AML-193 (cell line): ENCODE measurements at places on chromosomes 4 and X.

GRCh38 chrX:149916745-149917392 lies 12.5 kb upstream of the HSFX4 start:
- DNase-seq = no peak

DNA sequence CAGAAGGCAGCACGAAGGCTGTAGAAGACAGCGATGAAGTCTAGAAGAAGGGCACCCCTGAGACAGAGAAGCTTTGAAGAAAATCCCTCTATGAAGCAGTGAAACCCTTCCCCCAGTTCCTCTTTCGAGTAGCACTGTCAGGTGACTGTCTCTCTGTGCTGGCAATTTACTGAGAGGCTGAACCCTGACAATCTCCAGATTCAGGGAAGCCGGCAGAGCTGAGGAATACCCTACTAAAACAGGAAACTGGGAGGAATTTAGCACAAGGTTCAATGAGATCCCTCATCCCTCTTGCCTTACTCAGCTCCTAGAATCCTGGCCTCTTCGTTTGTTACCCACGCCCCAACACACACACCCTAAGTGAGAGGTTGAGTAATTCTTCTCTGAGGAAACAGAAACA lies 239.7 kb upstream of the NOCT start:
- peak; percentile 66 for DNase-seq

DNA sequence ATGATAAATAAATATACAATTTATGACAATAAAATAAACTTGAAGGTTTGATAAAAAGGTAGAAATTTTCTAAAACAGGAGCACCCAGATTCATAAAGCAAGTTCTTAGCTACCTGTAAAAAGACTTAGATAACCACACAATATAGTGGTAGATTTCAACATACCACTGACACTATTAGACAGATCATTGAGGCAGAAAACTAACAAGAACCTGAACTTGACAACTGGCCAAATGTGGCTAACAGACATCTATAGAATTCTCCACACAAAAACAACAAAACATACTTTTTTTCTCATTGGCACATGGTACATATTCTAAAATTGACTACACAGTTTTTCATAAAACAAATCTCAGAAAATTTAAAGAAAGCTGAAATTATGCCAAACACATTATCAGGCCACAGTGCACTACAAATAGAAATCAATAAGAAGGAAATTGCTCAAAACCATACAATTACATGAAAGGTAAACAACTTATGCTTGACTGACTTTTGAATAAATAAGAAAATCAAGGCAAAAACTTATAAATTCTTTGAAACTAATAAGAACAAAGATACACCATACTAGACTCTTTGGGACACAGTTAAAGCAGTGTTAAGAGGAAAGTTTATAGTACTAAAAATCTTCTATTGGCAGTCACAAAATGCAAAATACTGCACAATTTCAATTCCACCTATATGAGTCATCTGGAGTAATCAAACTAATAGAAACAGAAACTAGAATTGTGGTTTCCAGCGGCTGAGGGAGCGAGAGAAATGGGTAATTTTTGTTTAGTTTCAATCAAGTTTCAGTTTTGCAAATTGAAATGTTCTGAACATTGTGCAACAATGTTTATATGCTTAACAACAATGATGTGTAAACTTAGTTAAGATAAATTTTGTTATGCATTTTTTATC lies 925.6 kb downstream of the SH3BGRL start:
- no peak for DNase-seq

GRCh38 chr4:189285377-189285776 lies 655.3 kb upstream of the FRG1 start:
- DNase-seq = no peak

- peak; percentile 6 for DNase-seq
Measured at GRCh38 chrX:39261446-39262147, 460.3 kb downstream of the MID1IP1 start.

DNA sequence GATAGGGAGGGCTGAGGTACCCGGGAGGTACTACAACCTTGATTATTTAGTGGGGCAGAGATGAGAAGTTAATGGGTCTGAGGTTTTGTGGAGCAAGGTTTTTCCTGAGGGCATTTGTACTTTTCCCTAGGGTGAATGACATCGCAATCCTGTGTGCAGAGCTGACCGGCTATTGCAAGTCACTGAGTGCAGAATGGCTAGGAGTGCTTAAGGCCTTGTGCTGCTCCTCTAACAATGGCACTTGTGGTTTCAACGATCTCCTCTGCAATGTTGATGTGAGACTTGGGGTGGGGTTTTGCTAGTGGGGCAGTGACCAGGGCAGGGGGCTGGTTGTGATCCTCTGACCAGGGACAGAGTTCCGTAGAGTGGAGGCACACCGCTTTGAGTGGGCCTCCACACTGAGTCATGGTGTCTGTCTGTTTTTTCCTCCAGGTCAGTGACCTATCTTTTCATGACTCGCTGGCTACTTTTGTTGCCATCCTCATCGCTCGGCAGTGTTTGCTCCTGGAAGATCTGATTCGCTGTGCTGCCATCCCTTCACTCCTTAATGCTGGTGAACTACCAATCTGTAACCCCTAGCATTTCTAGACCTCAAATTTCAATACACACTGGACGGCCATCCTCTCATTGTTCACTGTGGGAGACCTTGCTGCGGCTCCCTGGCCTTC lies 9.9 kb downstream of the MED12 start:
- no peak for DNase-seq

DNA sequence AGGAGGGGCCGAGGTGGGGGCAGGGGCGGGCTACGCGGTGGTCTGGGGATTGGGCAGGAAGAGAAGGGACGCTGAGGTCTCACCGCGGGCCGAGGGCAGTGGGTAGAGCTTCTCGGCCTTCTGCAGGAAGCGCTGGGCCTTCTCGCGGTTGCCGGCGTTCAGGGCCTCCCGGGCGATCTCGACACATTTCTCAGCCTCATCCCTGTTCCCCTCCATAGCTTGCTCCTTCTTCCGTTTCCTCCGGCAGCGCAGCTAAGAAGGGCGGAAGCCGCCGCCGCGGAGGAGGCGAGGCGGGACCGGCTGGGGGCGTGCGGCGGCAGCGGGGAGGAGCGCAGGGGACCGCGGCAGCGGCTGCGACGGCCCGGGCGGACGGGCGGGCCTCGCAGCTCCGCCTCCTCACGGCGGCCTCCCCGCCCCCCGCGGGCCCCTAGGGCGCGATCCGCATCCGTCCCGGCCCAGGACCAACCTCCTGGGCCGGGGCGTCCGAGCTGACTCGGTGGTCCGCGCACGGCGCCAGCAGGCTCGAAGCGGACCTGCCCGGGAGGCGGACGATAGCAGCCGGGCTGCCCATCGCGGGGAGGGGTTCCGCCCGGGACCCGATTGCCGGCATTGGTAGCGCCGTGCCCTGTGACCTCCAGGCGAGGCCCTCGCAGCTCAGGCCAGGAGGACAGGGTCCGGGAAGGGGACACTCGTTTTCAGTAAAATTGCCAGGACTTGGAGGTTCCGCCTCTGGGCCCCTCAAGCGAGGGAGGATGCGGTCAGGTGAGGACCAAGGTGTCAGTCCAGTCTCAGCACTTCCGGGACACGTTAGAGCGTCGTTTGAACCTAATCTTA lies at the start of gene DNAJB14:
DNAJB14 (minus strand) TSS at position 263 of the 834 bp plus-strand sequence; CDS start at position 216, 47 bp downstream.
- peak; percentile 60 for DNase-seq

DNA sequence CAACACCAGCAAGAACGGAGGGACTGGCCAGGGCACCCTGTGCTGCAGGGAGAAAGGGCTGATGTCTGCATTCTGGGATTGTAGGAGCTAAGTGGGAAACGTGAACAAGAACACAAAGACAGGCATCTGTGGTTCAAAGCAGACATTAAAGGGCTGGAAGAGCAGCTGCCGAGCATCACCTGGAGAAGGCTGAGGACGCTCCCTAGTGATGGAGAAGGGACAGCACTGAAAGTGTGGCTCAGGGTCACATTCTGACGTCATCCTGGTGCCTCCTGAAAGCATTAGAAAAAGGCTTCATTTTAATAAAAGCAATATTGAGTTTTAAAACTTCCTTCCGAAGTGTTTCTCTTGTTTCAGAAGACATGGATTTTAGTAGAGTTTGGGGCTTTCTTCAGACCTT lies 62.3 kb downstream of the CLDN22 start:
- DNase-seq = no peak

DNA sequence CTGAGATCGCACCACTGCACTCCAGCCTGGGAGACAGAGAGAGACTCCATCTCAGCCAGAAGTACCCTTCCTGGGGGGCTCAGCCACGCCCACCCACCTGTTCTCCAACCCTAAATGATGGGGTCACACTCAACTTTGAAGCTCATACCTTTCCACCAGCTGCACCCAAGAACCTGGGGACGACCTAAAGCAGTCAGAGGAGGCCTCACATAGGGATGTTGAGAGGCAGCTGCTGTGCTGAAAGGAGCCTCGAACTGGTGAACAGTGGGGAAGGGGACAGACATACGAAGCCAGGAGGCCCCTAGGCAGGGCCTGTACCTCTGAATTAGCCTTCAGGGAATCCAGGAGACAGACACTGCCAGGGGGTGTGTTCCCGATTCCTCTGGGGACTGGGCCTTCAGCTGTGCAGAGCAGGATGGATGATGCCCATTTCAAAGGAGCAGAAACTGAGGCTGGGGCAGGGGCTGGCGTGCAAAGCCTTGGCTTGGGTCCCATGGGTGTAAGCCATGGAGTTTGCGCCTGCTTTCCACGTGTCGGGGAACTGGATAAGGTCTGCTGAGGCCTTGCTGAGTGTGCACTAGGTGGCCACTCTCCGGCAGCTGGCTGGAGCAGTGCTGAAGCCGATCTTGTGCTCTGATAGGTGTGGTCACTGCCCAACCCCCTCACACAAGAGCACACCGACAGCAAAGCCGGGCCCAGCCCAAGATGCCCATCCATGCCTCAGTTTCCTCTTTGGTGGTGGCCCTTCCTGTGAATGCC lies 130.8 kb downstream of the CPZ start:
- DNase-seq = no peak

DNA sequence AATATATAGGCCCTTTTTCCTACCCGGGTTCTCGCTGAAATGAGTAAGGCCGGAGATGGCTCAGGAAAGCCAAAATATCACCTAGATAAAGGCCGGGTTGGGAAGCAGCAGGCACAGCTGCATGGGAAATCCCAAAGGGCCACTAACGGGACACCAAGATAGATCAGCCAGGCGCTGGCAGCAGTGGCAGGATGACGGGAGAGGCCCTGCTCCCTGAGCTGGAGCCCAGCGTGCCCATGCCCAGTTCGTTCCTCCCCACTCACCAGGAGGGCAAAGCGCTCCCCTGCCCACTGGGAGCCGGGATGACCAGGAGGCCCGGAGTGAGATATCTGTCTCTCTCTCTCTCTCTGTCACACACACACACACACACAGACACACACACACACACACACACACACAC lies 109.8 kb downstream of the DCTD start:
- DNase-seq = no peak

GRCh38 chrX:53713987-53714579 lies 27.6 kb upstream of the HUWE1 start:
- no peak for DNase-seq

DNA sequence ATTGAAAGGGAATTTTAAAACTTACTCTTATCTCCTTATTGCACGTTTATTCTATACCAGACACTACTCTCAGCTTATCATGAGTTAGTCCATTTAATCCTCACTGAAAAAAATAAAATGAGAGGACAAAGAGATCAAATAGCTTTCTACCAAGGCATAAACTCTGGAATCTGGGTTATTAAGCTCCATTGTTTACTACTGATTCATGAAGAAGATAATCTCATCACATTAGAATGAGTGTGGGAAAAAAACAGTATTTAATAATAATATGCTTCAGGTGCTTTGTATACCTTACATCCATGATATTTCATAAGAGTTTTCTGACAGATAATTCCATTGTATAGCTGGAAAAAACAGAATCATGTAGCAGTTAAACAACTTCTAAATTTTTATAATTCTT lies 1092.6 kb downstream of the TECRL start:
- no peak for DNase-seq

- no peak for DNase-seq
Measured at GRCh38 chr4:41927796-41928499, 7.3 kb upstream of the TMEM33 start.

GRCh38 chr4:149409555-149409962 lies 406.1 kb downstream of the IQCM start:
- no peak for DNase-seq

DNA sequence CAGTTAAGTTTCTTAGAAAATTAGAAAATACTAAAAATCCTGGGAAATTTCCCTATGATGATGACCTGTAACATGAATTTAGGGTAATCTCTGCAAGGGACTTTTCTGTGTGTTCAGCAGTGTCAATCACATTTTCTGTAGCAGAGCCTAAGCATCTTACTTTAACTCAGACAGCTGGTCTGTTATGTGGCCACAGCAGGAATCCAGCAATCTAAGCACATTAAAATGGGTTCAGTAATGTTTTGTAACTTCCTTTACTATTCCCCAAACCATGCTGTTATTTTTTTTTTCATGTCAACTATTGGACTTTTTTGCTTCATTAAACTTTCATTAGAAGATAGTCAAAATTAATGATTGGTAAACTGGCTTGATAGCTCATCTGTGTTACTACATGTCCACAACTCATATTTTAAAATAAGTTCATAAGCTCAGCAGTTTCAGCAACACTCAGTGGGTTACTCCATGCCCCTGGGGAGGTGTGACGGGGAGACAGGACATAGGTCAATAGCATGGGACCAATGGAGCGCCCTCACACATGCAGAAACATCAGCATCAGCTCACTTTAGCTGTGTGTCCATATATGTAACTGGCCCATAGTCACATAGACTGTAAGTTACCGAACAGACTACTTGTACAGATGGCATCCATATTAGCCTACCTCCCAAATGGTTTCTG lies 168.0 kb upstream of the PACRGL start:
- DNase-seq = no peak

GRCh38 chr4:121057466-121057922 lies 14.8 kb downstream of the NDNF start:
- no peak for DNase-seq

- DNase-seq = peak; percentile 29
Measured at GRCh38 chrX:12949927-12950656, 24.8 kb upstream of the TMSB4X start.

DNA sequence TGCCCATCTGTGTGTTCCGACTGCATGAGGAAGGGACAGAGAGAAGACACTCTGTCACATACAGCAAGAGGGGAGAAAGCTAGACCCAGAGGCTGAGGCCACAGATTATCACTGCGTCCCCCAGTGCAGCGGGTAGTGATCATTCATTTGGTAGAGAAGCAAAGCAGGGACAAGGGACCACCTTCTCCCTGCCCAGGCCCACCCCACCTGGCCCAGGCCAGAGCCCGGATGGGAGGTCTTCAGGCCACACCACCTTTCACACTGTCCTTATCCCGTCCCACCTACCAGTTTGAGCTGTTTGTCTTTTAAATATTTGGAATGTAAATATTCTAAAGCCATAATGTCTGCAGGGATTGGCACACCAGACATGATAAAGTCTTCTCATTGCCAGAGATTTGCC lies 10.6 kb downstream of the TNIP2 start:
- DNase-seq = no peak

- DNase-seq = no peak
Measured at GRCh38 chr4:54898656-54899340, 226.6 kb downstream of the KDR start.

- DNase-seq = peak; percentile 55
Measured at GRCh38 chr4:146511381-146511780, 10.4 kb downstream of the SLC10A7 start.

- DNase-seq = no peak
Measured at GRCh38 chr4:147839663-147840062, 107.8 kb downstream of the ARHGAP10 start.
